ENCODE measurements at places on chromosomes 7 and 10. TPM values are rescaled to one million over a fixed set of nuclear protein-coding genes. Genes with fewer than 3 reads are reported as not detected.

IFIT1B gene
- total RNA-seq, result not detected

GOLGA7B gene
- total RNA-seq, result 0.31 TPM

OR6B1 gene
- total RNA-seq, result not detected

- DNase-seq, result no peak
Observed at GRCh38 chr7:30331338-30331737, 46.9 kb downstream of the ZNRF2 start.

HABP2 gene
- not detected for total RNA-seq

GSTK1 gene
- 186 TPM for total RNA-seq

GRCh38 chr7:6705959-6706665 lies 635 bp downstream of the ZNF12 start:
- peak; percentile 31 for DNase-seq

DNA sequence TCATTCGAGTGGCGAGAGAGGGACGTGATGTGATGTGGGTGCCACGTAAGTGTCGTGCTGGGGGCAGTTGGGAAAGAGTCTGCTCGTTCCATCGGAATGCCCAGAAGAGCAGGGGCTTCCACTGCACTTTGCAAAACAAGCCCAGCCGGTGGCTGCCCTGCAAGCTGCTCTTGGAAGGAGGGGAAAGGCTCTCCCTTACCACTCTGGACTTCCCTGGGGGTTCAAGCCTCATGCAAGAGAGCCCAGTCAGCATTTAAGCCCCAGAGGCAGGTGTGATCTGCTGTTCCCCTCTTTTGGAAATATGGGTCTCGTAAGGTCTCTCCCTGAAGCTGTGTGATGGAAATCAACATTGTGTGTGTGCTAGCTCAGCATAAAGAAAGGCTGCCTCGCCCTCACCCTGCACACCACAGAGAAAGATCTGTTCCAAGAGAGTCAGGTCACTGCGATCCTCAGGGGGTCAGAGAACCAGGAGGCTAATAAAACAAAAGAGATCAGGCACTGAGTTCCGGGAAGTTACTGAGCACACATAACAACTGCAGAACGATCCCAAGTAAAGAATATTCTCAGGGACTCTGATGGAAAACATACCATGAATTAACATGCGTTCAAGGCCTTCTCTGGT lies 212.5 kb downstream of the ADAM12 start:
- DNase-seq, result no peak

DNA sequence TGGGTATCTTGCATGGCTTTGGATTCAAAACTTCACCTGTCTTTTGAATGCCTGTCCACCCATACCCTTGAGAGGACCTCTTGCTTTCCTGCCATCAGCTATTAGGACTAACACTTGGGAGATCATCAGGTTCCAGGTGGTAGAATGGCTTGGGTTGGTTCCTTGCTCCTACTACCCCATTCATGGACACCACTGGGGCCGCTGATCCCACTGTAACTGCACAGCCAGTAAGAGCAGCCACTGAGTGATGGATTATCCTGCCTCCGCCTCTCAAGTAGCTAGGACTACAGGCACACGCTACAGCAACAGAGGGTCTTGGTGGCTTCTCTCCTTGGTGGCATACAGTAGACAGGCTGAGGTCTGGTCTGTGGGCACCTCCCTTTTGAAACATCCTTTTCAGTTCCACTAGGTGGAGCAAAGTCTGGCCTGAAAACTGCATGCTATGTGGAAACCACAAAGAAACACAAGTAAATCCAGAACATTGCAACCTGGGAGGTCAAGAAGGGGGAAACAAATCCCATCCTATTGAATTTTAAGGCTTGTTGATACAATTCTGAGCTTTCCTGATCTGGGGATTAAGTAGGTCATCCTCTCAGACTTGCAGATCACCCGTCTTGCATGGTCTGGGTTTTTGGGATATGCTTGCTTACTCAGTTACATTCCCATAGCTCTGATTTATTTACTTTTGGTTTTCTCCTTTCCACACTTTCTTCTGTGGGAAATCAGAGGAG lies 9.4 kb downstream of the WBP1L start:
- peak; percentile 45 for DNase-seq

DNA sequence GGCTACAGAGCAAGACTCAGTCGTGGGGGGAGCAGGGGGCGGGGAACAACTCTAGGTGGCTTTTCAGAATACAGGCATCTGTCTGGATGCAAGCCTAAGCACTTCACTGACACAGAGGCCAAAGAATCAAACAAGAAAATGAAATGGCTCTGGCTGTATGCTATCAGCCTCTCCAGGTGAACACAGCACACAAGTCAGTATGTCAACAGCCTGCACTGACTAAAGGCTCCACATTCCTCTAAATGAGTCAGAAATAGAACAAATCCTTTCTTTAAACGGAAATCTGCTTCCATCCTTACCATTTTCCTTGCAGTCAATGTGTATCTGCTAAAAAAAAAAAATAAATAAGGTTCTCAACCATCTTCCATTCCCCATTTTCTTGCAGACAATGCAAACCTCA lies 88.3 kb downstream of the ARMH3 start:
- no peak for DNase-seq
